ENCODE measurements at places on chromosomes 2 and 18. TPM values are rescaled to one million over a fixed set of nuclear protein-coding genes. Genes with fewer than 3 reads are reported as not detected.

Gene ERICH2
- not detected for total RNA-seq

- DNase-seq = no peak
These were observed 103.4 kb downstream of the ALPK2 start for GRCh38 chr18:58525517-58525916.

- DNase-seq = no peak
These were observed 21.7 kb upstream of the LRRTM1 start for GRCh38 chr2:80326214-80326613.

DNA sequence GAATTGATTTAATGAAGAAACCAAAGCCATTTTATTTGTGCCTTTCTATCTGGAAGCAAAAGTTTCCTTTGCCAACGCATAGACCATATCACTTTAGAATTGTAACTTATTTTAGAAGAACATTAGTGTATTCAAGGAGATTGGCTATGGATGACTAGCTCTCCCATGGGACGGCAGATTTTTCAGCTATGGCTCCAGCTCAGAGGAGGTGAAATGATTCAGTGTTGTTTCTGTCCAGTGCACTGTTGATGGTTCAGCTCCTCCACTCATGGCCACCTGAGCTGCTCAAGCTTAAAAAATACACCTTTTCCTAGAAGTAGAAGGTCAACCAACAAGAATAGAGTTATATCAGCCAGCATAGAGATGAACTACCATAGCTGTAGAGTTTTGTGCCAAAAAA is 1597.5 kb upstream of the PIK3C3 start:
- no peak for DNase-seq

DNA sequence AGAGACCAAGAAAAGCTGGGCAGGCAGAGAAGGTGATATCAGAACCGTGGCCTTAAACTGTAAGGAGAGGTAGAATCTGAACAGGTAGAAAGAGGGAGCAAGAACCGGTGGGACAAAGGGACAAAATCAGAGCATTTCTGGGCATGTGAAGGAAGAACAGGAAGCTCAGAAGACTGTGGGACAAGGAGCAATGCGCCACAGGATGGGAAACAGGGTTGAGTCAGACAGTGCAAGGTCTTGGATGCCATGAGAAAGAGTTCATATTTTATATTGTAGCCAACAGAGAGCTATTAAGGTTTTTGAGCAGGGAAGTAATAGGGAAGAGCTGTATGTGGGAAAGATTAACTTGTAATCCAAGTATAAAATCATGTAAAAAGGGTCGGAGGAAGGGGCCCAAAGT is 106.4 kb upstream of the UGP2 start:
- no peak for DNase-seq

- DNase-seq = no peak
These were observed 46.4 kb downstream of the GRB14 start for GRCh38 chr2:164574931-164575330.
